ENCODE measurements at places on chromosomes 3 and 15.

GRCh38 chr3:104977719-104978118 lies 389.0 kb upstream of the ALCAM start:
- DNase-seq, result no peak

- no peak for DNase-seq
Measured at GRCh38 chr3:37556789-37557301, 304.8 kb upstream of the CTDSPL start.

- no peak for DNase-seq
Measured at GRCh38 chr3:170947018-170947769, 38.8 kb upstream of the EIF5A2 start.

DNA sequence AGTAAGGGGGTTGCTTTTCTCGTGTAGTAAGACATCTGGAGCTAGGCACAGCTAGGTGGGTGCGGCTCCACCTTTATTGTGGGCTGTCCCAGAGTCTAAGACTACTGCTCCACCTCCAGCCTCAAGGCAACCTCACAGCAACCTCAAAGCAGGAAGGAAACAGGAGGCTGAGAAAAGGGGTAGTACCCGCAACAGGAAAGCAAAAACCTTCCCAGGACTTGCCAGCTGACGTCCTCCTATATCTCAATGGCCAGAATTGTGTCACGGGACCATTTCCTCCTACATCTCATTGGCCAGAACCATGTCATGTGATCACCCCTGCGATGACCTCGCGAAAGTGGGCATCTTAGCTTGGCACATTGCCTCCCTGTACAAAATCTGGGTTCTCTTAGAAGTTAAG lies 4.3 kb upstream of the GPR160 start:
- no peak for DNase-seq
